ENCODE measurements at places on chromosomes 4 and X. TPM values are rescaled to one million over a fixed set of nuclear protein-coding genes. Genes with fewer than 3 reads are reported as not detected.

The CWH43 gene
- total RNA-seq = 1.2 TPM

The MMRN1 gene
- total RNA-seq = 4.8 TPM

The F8 gene
- total RNA-seq = 25.0 TPM

The ZNF732 gene
- total RNA-seq = 5.2 TPM

The C4orf17 gene
- total RNA-seq = 18.9 TPM

The TLR2 gene
- 12.0 TPM for total RNA-seq

The NPY2R gene
- 3.3 TPM for total RNA-seq

The KCNIP4 gene
- 0.68 TPM for total RNA-seq

The LAS1L gene
- total RNA-seq = 89.7 TPM

The CYBB gene
- total RNA-seq = 4.2 TPM

The CLIC2 gene
- total RNA-seq = 3.5 TPM

The TRIM2 gene
- total RNA-seq = 12.8 TPM

The RAB40AL gene
- total RNA-seq = 4.3 TPM

The HSD17B13 gene
- 0.81 TPM for total RNA-seq

The AR gene
- 34.3 TPM for total RNA-seq

The NDNF gene
- 7.6 TPM for total RNA-seq

The TMPRSS11B gene
- not detected for total RNA-seq

The TMEM271 gene
- total RNA-seq = 1.7 TPM

Measured in testis (tissue), 5 donors.